ENCODE measurements at places on chromosomes 6 and 20.
A peak's percentile ranks its signal among the peaks of the same experiment; 100 is the strongest.

DNA sequence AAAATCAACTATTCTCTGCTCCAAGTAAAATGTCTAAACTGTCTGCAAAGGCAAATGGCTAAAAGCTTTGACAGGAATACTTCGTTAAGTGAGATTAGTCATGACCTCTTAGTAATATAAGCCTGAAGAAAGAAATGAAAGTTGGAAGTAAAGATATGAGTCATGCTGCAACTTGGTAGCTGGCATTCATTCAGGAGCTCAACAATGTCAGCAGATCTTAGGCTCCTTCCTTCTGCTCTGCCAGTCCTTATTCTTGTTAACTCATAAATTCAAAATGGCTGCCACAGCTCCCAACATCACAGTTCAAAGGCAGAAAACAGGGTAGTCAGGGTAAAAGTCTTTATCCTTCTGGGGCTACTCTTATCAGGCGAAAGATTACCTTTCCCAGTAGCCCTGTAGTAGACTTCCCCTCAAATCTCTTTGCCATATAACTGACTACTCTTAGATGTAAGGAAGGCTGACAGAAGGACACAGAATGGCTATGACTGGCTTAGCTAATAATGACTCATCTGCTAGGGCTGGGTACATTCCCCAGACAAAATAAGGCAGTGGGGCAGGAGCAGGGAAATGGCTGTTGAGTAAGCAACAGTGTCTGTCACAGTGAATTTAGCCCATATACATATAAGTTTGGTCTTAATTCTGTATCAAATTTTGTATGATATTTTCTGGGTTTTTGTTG is 24.4 kb upstream of the C6orf62 start:
- DNase-seq, result peak; percentile 78

- no peak for DNase-seq
Observed at GRCh38 chr6:6483168-6483567, 105.4 kb upstream of the LY86 start.

DNA sequence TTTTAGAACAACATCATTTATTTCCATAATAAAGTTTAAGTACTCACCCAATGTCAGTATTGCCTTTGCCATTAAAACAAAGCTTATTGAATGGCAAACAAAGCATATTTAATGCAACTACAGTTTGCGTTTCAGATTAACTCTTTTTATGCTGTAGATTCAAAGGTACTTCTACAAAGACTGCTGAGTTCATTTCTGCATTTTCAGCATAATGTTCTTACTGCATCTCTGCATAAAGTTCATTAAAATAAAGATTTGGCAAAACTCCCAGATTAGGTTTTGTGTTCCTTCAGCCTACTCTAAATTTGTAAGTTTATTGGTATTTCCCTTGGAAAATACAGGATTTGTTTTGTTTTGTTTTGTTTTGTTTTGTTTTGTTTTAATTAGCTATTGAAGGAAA is 359.4 kb downstream of the ADGRB3 start:
- DNase-seq, result no peak

- DNase-seq, result no peak
Observed at GRCh38 chr6:68053805-68054373, 581.2 kb upstream of the ADGRB3 start.

DNA sequence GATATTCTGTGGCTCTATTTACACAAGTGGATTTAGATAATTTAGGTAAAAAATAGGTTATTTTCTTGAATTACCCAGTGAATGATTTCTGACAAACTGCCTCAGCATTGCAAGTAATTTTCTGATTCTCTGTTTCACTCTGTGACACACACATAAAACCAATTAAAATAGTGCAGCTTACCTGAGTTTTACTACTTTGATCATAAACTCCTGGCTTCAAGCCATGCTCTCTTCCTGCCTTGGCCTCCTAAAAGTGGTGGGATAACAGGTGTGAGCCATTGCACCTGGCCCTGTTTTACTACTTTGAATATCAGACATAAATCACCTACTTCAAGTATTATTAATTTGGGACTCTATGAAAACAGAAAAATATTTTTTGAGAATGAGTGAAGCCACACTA is 462.9 kb downstream of the ADGRB3 start:
- DNase-seq, result no peak

DNA sequence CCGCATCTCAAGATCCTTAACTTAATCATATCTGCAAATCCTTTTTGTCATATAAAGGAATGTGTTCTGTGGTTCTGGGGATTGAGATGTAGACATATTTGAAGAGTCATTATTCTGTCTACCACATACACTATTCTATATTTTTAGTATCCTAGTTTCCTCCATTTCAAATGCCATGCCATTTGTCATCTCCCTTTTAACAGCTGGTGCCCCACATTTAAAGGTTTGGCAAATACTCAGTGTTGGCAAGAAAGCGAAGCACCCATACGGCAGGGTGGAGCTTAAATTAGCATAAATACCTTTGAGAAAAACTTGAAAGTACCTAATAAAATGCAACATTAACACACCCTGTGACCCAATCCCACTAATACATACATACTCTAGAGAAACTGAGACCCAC is 31.7 kb downstream of the PAK5 start:
- DNase-seq, result no peak

DNA sequence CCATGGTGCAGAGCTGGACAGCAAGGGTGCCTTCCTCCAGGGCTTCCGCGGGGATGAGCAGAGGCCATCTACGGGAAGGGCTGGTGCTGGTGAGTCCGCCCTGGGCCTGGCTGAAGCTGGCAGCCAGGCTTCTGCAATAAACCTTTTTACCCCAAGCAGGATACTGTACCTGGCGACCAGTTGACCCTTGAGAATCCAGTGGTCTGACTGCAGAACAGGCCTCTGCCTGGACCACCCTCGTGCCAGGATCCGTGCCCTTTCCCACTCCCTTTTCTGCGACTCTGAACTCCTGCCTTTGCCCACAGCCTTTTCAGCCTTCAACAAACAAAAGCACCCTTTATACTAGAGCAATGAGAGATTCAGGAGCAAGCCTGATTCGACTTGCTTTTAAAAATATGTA is 18.9 kb downstream of the CDH26 start:
- no peak for DNase-seq

- DNase-seq, result peak; percentile 79
Observed at GRCh38 chr6:12289365-12289919, 719 bp upstream of the EDN1 start.

- no peak for DNase-seq
Observed at GRCh38 chr20:15506311-15506710, 1066.9 kb downstream of the KIF16B start.

DNA sequence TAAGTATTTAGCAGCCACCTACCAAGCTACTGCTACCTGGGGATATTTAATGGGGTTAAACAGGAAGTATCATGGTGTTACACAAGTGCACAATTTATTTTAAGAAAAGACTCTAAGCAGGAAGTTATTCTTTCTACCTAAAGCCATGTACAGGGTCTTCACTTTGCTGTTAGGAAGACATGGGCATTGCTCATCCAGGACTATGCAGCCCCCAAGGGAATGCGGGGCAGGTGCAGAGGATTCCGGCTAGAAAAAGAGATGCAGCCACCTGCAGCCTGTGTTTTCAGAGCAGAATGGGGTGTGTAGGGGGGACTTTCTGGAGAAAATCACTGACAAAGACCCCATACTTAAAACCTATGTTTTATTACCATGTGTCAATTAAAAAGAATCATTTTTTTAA is 399.1 kb upstream of the NOX3 start:
- DNase-seq, result no peak

DNA sequence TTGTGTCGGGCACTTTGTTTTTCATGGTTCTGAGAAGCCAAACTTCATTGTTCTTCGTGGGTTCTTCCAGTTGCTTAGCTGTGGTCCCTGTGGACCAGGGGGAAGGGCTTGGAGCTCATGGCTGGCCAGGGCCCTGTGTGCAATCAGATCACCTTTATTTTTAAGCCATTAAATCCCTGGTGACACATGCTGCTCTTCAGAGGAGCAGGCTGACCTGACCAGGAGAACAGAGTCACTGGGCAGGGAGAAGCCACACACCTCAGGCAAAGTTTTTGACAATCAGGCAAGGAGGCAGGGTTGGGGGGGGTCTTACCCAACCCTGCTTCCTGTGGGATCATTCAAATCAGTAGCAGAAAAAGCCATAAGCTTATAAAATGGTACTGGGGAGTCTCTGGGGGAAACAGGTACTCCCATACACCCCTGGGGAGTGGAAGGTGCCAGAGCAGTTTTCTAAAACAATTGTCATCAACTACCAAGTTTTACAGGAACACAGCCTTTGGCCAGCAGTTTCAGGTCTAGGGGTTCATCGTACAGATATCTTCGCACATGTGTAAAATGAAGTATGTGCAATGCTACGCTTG is 37.0 kb upstream of the PREX1 start:
- DNase-seq, result no peak

GRCh38 chr20:5925551-5925950 is 24.8 kb downstream of the TRMT6 start:
- no peak for DNase-seq

GRCh38 chr20:10800288-10800687 is 126.5 kb upstream of the JAG1 start:
- DNase-seq, result no peak

GRCh38 chr6:73870907-73871306 is 174.9 kb downstream of the CD109 start:
- DNase-seq, result no peak

DNA sequence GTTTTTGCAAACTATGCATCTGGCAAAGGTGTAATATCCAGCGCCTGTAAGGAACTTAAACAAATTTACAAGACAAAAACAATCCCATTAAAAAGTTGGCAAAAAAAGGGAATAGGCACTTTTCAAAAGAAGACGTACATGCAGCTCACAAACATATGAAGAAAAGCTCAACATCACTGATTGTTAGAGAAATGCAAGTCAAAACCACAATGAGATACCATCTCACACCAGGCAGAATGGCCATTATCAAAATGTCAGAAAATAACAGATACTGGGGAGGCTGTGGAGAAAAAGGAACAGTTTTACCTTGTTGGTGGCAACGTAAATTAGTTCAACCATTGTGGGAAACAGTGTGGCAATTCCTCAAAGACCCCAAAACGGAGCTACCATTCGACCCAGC is 54.2 kb downstream of the TSBP1 start:
- no peak for DNase-seq

DNA sequence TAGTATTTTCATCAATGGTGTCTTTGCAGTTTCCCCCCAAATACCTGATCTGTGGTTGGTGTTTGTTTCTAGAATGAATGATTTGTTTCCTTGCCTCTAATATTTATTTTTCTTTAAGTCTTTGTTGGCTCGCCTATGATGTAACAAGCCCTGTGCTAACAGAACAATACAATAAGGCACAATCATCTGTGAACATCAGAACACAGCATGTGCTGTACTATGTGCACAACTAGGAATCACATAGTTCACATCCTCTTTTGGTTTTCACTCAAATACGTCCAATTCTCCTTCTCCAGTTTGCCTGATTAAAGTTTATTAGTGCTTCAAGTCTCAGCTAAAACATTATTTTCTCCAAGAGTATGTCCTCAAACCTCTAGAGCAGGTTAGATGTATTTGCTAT is 613.1 kb downstream of the EPHA7 start:
- DNase-seq, result no peak

DNA sequence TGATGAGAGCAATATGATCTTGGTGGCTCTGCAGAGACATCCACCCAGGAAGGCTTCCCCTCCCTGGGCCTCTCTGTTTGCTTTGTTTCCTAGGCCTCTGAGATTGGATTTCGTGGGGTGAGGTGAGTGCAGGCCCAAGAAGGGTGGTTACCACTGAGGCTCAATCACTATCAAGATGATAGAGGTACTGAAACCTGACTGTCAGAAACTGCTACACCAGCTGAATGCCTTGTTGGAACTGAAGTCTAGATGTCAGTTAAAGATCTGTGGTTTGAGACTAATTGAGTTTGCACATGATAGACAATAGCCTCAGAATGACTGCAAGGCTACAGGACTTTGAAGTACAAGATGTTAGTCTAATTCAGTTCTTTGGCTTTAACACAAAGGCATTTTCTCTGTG is 15.2 kb downstream of the VNN1 start:
- no peak for DNase-seq
